ENCODE measurements at places on chromosomes 1 and 21.

GRCh38 chr1:223219318-223219635, 76.2 kb upstream of the TLR5 start:
- no peak for DNase-seq

DNA sequence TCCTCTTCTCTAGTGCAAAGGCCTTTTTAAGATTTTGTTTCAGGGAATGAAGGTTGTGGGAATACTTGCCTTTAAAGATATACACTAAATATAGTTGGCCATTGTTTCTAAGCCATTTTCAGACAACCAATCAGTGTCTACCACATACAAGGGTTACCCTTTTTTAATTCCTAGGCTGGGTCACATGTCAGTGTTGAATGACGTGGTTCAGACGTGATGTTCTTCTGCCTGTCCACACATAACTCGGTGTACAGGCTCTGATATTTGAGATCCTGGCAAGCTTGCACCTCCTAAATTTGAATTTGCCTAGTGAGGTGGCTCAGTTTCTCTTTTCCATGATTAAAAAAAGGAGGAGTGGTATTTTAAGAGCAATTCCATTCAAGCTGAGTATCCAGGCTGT, 38.8 kb downstream of the DTL start:
- DNase-seq, result no peak

GRCh38 chr1:5951846-5952410, 40.3 kb downstream of the NPHP4 start:
- DNase-seq, result no peak

GRCh38 chr1:194419721-194420120, 1233.3 kb upstream of the B3GALT2 start:
- no peak for DNase-seq

GRCh38 chr1:21509351-21510112, at the start of gene ALPL:
ALPL (plus strand) TSS chr1:21509423; CDS start chr1:21554082, 44,659 bp downstream.
- no peak for DNase-seq

DNA sequence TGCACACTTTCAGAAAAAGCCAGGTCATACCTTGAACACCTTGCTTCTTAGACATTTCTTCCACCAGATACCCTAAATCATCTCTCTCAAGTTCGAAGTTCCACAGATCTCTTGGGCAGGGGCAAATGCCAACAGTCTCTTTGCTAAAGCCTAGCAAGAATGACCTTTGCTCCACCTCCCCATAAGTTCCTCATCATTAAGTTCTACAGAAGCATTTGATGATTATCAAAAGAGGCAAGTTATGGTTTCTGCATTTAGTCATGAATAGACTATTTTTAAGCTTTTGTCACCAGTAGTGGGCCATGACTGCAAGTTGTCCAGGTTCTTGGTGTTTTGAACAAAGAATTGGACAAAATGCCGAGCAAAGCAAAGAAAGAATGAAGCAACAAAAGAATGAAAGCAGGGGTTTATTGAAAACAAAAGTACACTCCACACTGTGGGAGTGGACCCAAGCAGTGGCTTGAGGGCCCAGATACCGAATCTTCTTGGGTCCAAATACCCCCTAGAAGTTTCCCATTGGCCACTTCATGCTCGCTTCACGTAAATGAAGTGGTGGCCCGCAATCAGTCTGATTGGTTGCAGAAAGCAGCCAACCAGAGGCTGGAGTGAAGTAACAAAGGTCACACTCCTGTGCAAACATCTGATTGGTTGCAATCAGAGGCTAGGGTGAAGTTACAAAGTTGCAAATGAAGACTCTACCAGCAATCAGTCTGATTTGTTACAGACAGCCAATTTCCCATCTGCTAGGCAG, 9.8 kb upstream of the EGLN1 start:
- DNase-seq, result no peak

Data from bone marrow (tissue), 2 donors.